ENCODE measurements at places on chromosomes 16 and 17.

- DNase-seq: no peak
These were observed 3.6 kb upstream of the SLC16A5 start for GRCh38 chr17:75084039-75084660.

- no peak for DNase-seq
These were observed 11.2 kb downstream of the TFAP4 start for GRCh38 chr16:4261557-4262172.

GRCh38 chr17:29929006-29929532, 959 bp downstream of the SSH2 start:
- DNase-seq: no peak

GRCh38 chr17:63676584-63676983, 23.3 kb downstream of the LIMD2 start:
- DNase-seq: no peak

GRCh38 chr17:3035968-3036280, 27.5 kb downstream of the OR1D5 start:
- DNase-seq: no peak

DNA sequence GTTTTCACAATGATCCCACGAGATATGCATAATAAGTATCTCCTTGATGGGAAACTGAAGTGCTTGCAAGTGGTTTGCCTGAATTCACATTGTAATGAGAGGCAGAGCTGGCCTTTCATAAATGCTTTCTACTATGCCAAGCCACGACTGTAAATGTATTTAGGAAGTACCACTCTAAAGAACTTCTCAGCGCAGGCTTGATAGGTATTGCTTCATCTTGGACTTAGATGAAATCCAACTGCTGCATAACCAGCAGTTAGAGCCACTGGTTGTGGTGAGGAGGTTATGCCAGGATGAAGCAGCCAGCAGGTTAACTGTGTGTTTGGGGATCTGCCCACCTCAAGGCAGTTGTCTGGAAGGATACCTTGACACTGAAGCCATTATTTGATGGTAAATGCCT, 26.8 kb downstream of the MARCHF10 start:
- DNase-seq: no peak

- DNase-seq: no peak
These were observed 5.7 kb downstream of the PDF start for GRCh38 chr16:69324585-69325253.

DNA sequence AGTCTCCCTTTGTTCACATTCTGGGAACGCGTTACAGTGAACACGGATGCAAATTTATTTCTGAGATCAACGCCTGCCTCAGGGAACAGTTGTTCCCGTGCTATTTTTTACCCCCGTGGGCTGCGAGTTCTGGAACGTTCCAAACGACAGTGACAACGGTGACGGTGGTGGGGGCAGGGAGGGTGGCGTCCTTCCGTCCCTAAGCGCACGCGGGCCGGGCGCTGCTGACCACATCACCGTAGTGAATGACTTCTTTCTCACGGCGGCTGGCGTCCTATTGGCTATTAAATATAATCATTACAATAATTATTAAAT, 45.1 kb upstream of the SSTR5 start:
- no peak for DNase-seq

DNA sequence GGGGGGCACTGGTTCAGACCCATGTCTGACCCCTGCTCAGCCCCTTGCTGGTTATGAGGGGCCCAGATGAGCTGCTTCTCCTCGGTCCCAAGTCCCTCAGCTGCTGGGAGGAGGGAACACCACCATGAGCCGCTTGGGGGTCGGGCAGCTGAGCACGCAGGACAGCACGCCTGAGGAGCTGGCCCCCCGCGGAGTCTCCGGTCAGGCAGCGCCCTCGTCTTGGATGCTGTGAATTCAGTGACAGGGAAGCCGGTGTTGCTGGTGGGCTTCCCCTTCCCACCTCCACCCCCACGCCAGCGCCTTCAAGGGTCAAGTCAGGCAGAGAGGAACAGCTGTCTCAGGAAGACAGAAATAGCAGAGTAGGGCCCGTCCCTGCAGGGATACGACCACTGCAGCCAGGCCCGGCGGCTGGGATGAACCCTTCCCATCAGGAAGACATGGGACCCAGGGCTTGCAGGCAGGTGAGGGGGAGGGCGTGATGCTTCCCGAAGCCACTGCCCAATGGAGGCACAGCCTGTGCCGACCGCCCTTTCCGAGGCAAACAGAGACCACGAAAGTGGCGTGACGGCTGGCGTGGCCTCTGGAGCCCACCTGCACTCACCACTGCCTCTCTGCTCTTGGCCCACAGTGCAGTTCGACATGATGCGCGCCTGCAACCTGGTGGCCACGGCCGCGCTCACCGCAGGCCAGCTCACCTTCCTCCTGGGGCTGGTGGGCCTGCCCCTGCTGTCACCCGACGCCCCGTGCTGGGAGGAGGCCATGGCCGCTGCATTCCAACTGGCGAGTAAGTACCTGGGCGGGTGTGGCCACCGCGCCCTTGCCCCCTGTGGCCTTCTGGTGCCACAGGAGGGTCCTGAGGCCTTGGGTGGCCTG, 8.1 kb downstream of the TMEM204 start:
- no peak for DNase-seq

- DNase-seq: no peak
These were observed 206.3 kb downstream of the MAF start for GRCh38 chr16:79394206-79394605.

DNA sequence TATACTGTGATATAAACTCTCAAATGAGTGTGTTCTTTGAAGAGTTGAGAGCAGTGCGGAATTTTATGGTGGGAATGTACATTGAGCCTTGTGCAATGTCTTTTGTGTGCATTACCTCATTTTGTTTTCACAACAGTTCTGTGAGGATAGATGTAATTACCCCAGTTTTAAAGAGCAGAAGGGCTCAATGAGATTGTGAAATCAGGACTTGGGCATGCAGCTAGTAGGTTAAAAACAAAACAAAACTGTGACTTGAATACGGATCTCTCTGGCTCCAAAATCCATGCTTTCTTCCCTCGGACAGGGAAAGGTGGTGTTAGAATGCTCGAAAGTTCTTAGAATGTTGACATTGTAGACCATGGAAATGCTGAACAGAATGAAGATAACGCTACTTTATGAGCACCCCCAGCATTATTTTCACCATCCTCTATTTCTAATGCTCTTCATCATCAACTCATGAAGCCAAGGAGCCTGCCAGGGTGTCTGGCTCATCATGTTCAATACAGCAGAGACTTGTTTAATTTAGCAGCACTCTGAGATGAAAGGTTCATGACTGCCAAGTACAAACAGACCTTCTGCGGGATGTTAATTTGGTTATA, 17.1 kb downstream of the MRTFB start:
- no peak for DNase-seq

DNA sequence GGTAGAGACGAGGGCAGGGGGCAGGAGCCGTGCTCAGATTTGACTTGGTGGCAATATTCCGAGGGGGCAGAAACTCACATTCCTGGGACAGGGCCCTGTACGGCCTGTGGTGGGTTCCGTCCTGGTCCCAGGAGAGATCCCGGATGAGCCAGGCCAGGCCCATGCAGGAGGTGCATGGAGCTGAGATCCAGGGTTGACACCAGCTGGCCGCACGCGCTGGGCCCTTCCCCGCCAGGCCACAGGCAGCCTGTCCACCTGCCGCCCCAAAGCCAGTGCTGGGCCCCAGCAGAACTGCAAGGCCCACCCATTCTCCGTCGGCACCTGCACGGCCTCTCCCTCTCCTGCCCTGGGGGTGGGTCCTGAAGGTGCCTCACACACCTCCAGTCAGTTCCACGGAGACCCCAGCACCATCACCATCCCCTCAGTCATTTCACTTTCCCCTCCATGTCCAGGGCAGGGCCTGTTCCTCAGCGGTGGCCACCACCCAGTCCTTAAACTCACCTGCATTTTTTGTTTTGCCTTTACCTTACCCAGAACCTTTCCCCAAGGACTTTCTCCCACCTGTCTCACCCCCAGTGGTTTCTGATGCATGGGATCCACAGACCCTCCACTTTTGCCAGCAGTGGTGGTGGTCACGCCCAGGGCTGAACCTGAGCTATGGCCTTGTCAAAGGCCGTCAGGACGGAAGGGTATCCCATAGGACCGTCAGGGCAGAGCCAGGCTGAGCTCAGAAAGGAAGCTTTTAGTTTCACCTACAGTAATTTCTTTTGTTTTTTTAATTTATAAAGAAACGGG, 25.1 kb upstream of the CDH15 start:
- no peak for DNase-seq

GRCh38 chr16:57024894-57025680, 35.7 kb downstream of the NLRC5 start:
- DNase-seq: no peak

DNA sequence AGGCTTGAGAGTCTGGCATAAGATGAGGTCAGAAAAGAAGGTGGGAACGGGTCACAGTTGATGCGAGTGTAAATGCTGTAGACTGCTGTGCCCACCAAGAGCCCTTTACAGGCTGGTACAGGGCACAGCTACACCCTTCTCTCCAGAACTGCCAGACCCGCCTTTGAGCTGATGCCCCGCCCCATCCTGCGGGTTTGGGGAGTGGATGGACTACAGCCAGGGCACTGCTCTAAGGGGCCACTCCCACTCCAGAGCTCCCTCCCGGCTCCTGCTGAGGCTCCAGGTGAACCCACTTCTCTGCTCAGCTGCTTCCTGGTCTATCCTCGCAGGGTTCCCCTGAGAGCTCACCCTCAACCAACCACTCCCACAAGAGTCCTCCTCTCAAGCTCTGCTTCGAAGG, 12.3 kb downstream of the MEIOB start:
- no peak for DNase-seq

DNA sequence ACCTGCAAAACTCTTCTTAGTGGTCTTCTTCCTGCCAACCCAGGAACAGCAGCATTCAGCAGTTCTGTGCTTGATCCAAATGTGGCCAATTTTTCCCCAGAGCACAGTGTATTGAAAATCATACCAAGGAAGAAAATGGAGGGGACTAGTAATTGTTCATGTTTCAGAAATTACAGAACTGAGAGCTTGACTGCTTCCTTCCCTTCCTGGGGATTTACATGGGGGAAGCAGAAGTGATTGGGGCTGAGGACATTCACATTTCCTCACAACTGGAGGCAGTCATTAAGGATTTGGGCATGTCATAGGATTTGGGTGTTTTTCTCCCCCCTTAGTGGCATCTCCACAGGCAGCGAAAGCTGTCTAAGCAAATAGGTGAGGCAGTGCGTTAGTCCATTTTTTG, 19.7 kb downstream of the CIITA start:
- no peak for DNase-seq

DNA sequence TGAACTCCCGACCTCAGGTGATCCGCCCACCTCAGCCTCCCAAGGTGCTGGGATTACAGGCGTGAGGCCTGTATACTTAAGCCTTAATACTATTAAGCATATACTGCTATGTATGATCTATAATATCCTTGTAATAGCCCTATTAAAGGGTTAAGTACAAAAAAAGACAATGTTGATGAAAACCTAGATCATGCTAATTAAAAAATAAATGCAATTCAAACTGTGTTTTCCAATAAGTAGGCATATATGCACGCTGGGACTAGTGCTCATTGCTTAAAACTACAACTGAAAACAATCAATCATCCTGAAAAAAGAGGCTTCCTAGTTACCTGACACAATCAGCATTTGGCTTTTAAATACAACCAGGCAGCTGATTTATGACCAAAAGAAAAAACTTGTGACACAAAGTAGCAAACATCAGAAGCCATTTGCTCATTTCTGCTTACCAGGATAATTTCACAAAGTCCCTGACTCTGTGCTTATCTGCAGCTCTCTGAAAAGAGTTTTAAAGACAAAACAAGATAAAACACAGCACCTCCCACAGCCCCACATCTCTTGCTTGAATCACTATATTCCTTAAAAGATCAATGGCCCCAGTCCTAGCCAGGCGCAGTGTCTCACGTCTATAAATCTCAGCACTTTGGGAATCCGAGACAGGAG, 11.1 kb downstream of the ZNF385C start:
- DNase-seq: no peak

DNA sequence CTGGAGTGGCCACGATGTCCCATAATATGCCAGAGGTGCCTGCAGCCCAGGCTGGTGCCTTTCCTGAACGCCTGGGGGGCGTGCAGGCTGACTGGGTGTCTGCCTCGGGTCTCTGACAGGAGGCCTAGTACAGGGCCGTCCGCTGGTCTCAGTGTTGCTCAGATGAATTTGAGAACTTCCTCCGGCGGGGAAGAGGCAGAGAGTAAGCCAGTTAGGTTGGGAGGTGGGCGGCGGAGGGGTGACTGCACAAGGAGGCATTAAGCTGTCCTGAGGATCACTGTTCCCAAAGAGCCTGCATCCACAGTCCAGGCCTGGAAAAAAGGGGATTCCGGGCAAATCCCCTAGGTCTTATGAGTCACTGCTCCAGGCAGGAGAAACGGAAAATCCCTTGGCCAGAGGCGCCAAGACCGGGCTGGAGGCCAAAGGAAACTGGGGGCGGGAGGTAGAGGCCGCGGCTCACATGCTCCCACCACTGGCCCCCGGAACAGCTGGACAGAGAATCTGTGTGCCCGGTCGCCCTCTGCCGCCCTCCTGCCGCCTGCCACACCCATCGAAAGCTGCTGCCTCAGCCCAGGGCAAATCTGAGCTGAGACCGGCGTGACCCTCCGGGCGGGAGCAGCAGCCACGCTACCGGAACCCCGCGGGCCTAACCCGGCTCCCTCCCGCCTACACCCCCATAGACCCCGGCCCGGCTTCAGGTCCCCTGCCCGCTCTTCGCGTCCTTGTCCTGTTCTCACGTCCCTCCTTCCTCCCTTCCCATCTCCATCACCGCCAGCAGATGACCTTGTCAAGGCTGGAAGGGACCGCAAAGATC, 1.2 kb downstream of the TRIM47 start:
- no peak for DNase-seq

GRCh38 chr17:40883626-40884334, 1.3 kb downstream of the KRT20 start:
- DNase-seq: no peak

DNA sequence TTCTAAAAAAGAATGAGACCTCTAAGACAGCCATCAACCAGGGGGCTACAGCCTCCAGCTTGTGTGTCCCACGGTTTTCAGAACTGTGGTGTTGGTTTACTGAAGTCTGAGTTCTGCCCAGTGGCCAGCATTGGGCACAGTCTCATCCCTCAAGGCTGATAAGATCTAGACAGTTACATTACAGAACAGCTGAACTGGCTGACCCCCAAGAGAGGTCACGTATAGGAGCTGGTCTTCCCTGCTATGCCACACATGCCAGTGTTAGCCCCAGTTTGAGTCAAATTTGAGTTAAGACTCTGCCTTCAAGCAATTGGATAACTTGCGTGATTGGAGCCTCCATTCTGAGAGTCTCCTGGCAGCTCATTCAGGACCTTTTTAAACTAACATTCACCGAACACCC, 14.8 kb upstream of the NUP93 start:
- no peak for DNase-seq

DNA sequence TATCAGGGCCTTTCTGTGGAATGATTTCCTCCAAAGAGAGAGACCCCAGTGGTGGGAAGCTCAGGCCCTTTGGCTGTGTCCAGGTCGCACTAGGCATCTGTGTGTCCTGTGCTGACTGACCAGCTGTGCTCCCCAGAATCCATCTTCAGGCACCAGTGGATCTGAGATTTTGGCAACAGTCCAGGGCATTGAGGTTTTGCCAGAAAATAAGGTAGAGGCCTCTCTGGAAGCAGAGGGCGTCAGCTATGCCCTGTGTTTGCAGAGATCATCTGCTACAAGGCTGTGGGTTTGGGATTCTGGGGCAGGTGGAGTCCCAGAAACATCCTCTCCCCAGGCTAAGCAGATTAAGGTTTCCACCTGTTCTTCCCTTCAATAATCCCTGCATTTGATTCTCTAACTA, 57.5 kb upstream of the TOB1 start:
- no peak for DNase-seq

- no peak for DNase-seq
These were observed 10.3 kb upstream of the MED13 start for GRCh38 chr17:62075308-62075815.

GRCh38 chr17:51335883-51336822, 75.8 kb downstream of the UTP18 start:
- no peak for DNase-seq

- no peak for DNase-seq
These were observed 21.5 kb downstream of the DCAKD start for GRCh38 chr17:45029758-45030423.
